ENCODE measurements at places on chromosomes 6 and 20.
A peak's percentile ranks its signal among the peaks of the same experiment; 100 is the strongest.

DNA sequence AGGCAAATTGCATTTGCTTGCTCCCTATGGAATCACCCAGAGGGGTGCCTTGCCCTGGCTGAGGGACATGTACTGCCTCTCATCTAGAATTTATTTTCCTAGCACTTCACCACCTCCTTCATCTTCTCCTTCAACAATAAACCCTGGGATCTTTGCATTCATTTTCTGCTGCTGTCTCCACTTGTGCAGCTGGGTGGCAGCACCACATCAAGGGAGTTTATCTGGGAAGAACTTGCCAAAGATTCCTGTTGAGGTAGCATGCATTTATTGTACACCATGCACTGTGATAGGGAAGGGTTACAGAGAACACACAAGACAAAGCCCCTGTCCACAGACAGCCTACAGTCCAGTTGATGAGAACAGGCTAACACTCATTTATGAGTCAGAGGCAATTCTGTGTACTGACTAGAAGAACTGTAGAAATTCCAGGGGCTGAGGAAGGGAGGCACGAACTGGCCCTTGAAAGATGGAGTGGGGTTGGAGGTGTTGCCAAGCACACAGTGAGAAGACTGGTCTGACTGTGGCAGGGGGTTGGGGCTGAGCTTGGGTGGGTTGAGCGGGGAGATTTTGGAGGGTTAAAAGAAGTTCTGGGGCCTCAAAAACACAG, 17.5 kb downstream of the C20orf173 start:
- DNase-seq: no peak

DNA sequence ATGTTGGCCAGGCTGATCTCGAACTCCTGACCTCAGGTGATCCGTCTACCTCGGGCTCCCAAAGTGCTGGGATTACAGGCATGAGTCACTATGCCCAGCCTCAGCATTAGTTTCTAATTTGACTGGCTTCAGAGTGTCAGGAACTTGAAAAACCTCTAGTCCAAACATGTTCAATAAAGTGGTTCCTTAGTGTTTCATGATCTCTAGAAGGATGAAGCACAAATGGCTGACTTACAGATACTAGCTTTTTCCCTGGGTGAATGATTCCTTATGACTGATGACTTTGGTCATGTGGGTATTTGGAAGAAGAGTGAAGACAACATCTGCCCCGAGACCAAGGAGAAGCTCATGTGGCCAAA, 16.4 kb downstream of the GLYATL3 start:
- DNase-seq: no peak

DNA sequence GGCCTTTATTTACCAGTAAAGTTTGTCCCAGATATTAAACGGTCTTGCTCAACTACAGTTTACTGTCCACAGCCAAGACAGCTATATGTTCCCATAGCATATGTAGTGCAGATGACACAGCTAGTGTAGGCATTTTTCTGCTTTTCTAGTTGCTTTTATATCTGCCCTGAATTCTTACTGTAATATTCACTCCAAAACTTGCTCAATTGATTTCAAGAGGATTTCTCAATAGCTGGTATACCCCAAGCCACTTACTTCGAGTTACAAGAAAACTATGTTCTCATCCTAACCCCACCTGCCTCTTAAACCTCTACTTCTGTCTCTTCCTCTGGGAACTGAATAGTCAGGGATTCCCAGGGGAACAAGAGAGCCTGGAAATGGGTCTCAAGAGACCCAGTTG, 18.9 kb upstream of the ROS1 start:
- no peak for DNase-seq

- DNase-seq: no peak
Observed at GRCh38 chr20:37393196-37393862, 47.4 kb downstream of the SRC start.

- DNase-seq: no peak
Observed at GRCh38 chr6:154543628-154544027, 33.1 kb upstream of the CNKSR3 start.

DNA sequence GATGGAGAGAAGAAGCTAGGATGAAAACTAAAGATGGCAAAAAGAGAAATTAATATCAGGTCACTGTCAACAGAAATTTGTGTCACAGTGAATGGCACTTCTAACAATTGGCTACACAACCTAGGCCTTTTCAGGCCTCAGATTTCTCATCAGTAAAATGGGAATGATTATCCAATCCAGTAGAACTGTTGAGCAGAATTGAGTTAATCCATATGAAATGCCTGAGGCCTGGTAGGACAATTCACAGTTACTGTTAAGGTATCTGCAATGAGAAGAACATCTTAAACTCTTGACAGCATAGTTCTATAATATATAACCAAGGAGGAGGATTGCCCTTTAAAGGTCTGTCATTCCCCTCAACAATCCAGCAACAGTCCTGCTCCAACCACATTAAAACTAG, 217.9 kb upstream of the ZNF217 start:
- DNase-seq: no peak

- DNase-seq: no peak
Observed at GRCh38 chr20:44206132-44206531, 4.4 kb downstream of the OSER1 start.

DNA sequence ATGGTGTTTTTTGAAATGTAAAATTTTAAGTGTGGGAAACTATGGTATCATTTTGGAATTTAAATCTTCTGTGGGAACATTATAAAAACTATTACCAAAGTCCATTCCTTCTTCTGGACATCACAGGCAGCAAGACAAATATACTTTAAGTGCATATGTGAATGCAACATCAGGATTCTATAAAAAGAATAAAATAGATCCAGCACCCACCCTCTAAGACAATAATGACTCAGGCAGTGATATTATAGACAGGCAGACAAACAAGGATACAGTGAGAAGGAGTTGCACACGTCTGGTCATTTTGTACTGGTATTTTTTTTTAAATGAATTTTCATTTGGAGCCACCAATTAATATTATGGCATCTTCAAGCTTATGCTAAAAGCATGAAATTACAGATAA, 21.1 kb upstream of the NEDD9 start:
- no peak for DNase-seq

DNA sequence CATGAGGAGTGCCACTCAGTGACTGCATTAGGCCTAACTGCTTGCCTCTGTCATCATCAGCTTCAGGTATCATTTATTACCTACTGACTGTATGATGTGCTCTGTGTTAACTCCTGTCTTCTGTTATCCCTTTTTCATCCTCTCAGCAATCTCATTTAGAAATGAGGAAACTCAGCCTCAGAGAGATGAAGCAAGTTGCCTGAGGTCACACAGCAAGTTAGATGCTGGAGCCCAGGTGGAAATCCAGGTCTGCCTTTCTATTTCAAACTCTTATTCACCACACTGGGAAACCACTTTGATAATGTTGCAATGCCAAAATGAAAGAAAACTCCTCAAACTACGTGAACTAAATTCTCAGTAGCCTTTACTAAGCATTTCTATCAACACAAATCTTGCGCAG, 1.3 kb downstream of the FERMT1 start:
- no peak for DNase-seq

DNA sequence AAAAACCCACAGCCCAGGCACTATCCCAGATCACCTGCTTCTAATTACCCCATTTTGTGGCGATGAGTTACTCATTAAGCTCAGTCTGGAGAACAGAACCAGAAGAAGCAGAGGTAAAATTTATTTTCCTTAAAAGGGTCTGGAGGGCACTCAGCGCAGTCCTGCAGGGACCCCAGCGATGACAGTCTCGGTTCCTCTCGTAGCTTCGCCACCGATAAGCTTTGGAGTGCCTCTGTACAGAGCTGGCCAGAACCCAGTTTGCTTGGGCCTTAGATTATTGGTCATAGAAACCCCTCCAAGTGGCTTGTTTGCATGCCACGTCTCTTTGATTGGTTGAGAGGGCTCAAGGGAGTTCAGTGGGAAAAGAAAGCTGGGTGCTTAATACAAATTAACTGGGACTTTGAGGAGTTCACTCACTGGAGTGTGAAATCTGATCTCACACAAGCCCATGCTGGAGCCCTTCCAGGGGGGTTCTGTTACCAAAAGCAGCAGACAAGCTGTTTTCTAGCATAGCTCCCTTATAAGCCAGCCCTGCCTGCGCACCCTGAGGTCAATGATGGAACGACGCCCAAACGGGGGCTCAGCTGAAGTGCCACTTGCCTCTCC, 158.5 kb upstream of the ARID1B start:
- no peak for DNase-seq

- no peak for DNase-seq
Observed at GRCh38 chr6:12288211-12288618, 1.9 kb upstream of the EDN1 start.

DNA sequence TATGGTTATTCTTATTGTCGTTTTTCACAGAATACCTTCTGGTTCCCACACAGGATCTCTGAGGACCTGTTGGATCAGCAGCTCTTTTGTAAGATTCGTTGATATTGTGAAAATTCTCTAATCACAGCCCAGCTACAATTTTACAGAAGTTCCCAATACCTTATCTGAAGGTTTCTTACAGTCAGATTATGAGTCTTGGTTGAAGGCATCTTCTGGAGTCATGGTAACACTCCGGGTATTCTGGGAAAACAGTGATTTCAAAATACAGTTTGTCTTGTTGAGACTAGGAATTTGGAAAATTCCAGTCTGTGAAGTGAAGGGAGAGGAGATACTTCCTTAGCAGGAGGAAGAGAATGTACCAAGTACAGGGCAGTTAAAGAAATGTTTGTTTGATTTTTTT, 22.2 kb upstream of the HLA-C start:
- no peak for DNase-seq

GRCh38 chr6:33200219-33201146, at the start of the genes RXRB and SLC39A7:
Gene RXRB, minus strand, starts transcription at chr6:33200665. Its CDS starts 189 bp downstream, at chr6:33200476.
Gene SLC39A7, plus strand, starts transcription at chr6:33200867. Its CDS starts 379 bp downstream, at chr6:33201246.
- peak; percentile 96 for DNase-seq

- no peak for DNase-seq
Observed at GRCh38 chr6:27591699-27592480, 119.0 kb upstream of the ZNF184 start.

- DNase-seq: no peak
Observed at GRCh38 chr20:25230166-25230831, 17.6 kb upstream of the PYGB start.

DNA sequence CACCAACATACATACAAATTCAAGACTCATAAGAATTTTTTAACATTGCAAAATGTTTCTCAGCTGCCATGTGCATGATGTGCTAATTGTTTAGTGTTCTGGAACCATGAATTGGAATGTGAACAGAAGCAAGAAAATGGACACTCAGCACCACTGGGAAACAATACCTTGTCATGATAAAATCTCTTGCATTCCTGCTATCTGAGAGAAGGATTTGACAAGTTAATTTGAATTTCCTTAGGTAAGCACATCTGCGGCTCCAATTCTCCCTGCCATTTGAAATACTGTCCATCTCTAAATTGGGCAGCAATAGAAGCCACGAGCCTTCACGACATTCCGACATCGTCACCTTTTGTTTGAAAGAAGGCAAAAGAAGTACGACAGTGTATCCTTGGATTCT, 1104.6 kb upstream of the MAP3K7 start:
- DNase-seq: no peak

DNA sequence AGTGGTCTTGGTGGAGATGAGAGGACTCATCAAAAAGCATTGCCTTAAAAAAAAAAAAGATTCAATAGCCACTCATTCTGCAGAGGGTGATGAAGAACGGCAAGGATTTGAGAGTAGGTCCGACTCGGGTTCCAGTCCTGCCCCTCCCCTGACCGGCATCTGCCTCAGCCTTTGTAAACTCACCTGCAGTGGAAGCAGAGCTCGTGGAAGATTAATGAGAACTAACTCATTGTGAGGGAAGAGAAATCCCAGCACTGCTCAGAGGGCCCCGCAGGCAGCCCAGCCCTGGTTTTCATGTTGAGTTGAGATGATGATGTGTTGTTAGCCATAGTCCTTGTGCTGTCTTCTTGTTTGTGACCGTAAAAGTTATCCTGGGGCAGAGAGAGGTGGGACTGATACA, 59.4 kb downstream of the GCNT2 start:
- no peak for DNase-seq

DNA sequence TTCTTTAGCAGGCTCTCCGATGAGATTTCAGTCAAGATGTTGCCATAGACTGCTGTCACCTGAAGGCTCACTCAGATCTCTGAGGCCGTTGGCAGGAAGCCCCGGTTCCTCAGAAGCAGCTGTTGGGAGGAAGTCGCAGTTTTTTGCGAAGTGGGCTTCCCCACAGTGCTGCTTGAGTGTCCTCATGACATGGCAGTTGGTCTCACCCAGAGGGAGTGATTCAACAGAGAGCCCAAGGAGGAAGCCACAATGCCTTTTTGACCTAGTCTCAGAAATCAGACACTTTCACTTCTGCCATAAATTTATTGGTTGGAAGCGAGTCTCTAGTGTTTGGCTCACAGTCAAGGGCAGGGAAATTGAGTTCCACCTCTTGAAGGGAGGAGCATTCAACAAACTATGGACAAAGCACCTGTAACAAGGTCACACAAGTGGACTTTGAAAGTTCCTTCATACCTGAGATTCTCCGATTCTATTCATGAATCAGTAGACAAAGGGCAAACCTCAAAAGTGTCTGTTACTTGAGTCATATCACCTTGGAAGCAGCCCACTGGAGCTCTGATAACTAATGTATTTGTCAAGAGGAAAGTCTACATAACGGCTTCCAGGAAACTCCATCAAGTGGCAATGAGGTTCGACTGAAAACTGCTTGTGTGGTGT, 208.3 kb downstream of the TASP1 start:
- DNase-seq: no peak

GRCh38 chr6:3524456-3524855, 67.6 kb upstream of the SLC22A23 start:
- DNase-seq: no peak

- DNase-seq: no peak
Observed at GRCh38 chr20:64268174-64268573, 12.6 kb downstream of the PCMTD2 start.

- no peak for DNase-seq
Observed at GRCh38 chr6:113857556-113858479, 673 bp downstream of the MARCKS start.

DNA sequence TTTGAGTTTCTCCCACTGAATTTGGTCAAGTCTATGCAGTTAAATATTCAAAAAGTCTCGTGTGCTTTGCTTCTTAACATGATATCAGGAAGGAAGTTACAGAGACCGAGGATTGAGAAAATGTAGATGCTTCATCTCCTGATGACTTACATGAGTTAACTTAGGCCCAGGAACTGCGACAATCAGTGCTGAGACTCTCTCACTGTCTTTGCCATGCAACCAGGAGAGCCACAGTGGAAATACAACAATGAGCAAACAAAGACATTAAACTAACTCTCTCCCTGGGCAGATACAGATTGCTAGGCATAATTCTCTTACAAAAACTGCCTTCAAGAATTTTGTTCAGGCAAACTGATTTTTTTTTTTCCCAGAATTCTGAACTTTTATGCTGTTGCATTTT, 440.6 kb upstream of the EPHA7 start:
- no peak for DNase-seq

All from esophagus squamous epithelium (tissue), 5 donors.